ENCODE measurements at places on chromosomes 2 and 18.

DNA sequence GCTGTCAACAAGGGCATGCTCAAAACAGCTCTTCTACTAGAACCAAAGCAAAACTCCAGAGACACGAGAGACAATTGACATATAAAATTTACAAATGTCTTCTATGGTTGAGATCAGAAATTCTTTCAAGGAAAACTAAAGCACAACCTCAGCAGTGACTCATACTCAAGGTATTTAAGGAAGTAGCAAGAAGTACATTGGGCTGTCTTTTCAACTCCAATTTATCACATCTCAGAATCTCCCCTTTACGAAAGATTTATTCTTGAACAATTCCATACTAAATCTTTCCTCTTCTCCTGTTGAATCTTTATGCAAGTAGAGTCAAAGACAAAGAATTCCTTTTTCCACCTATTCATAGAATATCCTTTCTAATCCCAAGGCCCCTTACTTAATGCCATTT is 324.0 kb downstream of the IRS1 start:
- no peak for DNase-seq

- DNase-seq = no peak
Measured at GRCh38 chr2:10366601-10367270, 64.0 kb downstream of the HPCAL1 start.

DNA sequence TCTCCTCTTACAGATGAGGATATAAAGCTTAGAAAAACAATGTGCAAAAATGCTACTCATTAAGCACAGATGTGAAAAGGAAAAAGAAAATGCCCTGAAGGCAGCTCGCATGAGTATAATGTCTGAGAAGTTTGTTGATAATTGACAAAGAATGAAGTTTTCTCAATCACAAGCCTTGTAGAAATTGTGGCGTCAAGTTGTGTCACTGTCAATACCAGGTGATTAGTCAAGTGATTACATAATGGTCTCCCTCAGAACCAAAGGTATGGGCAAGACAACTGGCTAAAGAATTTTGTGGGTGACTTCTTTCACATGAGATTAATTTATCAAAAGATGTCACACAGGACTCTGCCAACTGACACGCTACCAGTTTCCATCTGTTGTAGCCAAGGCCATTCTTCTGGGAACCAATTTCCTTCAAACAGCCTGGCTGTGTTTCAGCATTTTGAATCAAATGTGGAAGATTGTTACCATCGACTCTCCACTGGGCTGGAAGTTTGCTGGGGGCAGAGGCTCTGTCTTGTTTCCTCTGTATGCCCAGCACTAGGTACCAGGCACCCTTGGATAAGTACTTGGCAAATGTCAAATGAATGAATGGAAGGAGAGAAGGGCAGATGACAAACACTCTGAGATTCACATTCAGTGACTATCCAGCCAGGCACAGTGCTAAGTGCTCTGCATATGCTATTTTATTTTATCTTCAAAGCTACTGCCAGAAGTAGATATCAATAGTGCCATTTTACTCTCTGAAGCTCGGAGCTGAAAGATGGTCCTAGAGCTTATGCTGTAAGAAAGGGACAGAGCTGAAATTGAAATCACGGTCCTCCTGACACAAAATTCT is 5.9 kb upstream of the FN1 start:
- no peak for DNase-seq

DNA sequence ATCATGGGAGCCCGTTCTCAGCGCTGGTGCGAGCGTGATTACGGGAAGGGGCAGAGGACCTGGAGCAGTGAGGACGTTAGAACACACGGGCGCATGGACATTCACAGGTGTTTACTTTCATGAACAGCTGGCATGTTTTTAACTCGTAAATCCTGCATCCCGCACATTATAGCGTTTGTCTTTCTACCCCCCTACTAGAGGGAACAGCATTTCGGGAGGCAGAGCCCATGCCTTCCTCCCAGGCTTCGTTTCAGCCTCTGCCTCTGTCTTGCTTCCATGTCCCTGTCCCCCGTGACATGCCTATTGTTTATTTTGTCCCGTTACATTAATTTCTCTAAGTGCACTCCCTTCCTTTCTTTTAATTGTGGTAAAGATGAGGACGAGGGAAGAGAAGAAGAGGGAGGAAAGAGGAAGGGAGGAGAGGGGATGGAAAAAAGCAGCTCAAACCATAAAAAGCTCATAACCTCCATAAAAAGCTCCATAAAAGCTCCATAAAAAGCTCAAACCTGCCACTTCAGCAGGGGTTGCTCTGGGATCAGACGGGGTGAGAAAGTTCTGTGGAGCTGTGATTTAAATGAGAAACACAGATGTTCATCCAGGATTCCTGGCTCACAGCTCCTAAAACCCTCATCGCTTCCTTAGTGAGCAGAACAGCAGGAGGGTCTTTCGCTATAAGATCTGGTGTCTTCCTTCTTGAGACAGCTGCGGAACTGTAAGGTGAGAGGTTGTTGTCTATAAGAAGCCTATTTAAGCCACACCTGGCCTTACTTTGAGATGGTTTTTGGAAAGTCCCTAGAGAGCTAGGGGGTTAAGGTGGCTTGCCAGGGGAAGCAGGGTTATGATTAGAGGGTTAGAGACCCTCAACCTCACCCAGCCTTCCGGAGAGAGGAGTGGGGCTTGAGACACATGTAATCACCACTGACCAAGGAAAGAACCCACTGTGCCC is 66.6 kb upstream of the SNTG2 start:
- DNase-seq = no peak

- DNase-seq = no peak
Measured at GRCh38 chr2:127085317-127085681, 21.7 kb downstream of the BIN1 start.

DNA sequence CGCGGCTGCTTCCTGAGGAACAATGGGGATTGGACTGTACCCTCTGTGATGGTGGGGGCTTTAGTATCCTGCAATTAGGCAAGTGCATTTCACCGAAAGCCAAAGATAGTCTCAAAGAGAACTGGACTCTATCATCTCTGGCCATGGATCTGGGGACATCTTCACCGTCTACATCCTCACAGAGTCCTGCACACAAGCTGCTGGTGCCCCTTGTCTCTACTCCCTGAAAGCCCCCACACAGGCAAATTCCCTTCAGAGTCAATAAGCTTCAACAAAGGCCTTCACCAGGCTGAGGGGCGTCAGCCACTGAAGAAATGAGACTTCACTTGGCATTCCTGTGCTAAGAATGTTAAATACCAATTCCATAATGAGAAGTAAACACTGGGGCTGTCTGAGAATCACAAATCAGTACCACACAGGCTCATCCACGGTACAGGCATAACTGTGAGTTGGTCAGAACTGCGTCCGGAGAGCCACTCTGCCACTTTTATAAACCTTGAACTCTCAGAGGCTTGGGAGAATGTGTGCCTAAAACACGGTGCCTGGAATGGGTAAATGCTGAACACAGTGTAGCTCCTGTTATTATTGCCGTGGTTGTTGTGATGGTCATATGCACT is 432.7 kb downstream of the ZNF521 start:
- no peak for DNase-seq

- DNase-seq = no peak
Measured at GRCh38 chr2:37585982-37586621, 85.3 kb downstream of the CDC42EP3 start.

GRCh38 chr2:115118306-115118705 is 675.9 kb downstream of the DPP10 start:
- DNase-seq = no peak

DNA sequence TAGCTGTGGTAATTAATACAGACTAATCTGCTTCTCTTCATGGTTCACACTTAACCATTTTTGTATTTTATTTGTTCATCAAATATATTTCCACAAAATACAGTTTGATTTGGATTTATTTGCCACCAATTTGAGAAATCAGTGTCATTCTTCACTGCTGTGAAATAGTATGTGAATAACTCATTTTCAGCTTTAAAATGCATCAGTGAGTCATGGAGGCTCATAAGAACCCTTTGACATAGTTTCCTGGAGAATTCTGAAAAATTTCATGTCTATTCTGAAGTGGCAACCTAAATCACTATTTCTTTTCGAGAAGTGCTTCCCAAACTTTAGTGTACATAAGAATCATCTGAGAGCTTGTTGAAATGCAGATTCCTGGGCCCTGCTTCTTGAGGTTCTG is 1026.7 kb upstream of the ACVR2A start:
- DNase-seq = no peak

GRCh38 chr2:8985561-8986326 is 17.7 kb downstream of the MBOAT2 start:
- DNase-seq = no peak

DNA sequence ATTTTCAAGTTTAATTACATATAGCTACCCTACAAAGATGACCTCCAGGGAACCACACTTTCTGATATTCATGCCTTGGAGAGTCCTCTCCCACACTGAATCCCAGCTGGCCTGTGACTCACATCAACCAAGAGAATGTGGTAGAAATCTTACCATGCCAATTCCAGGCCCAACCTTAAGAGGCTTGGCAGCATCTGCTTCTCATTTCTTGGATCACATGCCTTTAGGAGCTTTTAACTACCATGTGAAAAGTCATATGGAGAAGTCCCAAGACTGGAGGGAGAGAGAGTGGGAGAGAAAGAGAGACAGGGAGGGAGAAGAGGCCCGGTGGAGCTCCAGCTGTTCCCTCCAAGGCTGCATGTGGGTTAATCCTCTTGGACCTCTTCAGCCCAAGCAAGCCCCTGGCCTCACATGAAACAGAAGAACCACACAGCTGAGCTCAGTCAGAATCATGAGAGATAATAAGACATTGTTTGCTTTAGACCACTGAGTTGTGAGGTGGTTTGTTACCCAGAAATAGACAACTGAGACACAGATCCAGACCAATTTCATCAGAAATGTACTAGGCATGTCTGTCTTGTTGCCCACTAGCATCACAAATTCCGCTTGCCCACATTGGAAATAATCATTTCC is 190.7 kb downstream of the MTCL1 start:
- DNase-seq = no peak

All from NCI-H1092 treated with DMSO at 0.1 percent for 48 hours (cell line).